CD4-positive, alpha-beta T cell (primary cell): ENCODE measurements at places on chromosomes 3 and 15.

DNA sequence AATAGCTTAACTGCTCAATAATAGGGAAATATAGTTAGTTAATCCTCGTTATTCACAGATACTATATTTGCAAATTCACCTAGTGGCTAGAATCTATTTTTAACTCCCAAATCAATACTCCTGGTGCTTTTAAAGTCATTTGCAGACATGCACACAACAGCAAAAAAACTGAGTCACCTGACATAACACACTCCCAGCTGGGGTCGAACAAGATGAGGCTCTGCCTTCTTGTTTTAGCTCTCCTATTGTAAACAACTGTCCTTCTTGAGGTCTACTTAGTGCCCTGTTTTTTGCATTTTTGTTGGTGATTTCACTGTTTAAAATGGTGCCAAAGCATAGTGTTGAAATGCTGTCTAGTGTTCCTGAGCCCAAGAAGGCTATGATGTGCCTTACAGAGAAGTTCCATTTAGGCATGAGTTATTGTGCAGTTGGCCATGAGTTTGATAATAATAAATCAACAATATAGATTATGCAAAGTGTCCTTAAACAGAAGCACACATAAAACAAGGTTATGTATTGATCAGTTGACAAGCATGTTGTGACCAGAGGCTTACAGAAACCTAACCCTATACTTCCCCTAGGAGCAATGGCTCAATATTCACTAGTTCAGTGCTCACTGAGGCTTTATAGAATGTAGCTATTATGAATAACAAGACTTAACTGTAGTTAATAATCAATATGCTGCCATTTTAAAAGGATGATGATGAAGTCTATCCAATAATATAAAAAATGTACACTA, 18.6 kb downstream of the MAP3K13 start:
- DNase-seq = no peak

GRCh38 chr3:67382536-67382935, 271.9 kb downstream of the SUCLG2 start:
- DNase-seq = no peak

DNA sequence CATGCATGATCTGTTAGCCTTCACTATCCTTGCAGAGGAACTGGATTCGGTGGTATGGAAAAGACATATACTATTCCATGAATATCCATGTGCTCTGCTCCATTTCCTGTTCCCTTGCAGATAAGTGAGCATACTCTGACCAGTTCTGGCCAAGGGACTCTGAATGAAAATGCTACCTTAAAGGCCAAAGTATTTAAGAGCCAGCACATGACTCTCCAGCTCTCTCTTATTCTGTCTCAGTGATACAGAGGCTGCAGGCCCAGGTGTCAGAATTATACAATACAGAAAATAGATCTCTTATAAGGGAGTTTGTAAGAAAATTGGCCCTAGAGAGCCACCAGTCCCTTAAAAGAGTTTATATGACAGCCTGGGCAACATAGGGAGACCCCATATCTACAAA, 779.7 kb upstream of the CFAP20DC start:
- no peak for DNase-seq

DNA sequence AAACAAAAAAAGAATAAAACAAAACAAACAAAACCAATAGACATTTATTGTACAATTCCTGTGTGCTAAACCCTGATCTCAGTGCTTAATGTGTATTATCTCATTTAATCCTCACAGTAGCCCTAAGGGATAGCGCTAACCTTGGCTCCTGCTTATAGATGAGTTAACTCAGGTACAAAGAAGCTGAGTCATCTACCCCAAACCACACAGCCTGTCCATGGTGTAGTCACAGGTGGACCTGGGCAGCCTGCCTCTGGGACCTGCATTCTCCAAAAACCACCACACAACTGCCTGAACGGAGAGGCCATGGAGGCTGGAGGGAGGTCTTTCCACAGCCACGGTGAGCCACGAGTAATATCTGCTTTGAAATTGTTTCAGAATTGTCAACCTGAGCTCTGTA, 5.5 kb upstream of the CLN6 start:
- DNase-seq = no peak

DNA sequence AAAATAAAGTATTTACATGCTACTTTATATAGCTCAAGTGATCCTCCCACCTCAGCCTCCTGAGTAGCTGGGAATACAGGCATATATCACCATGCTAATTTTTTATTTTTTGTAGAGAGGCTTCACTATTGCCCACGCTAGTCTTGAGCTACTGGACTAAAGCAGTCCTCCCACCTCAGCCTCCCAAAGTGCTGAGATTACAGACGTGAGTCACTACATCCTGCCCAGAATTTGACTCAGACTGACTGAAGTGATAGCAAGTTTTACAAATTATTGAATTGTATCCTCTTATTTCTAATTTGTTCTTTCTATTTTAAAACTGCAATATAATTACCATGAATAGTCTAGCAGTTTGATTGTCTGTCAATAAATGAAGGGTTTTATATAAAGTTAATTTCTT, 210.3 kb upstream of the CGNL1 start:
- DNase-seq = no peak

- DNase-seq = no peak
These were observed at the start of gene FBN1 for GRCh38 chr15:48645558-48646330. Gene FBN1 (minus strand): TSS chr15:48645709. CDS start chr15:48644769, 940 bp downstream.

GRCh38 chr3:195573611-195574496, 9.9 kb downstream of the APOD start:
- DNase-seq = no peak

- DNase-seq = no peak
These were observed 82.9 kb upstream of the BOC start for GRCh38 chr3:113128386-113129015.

GRCh38 chr3:160114355-160114995, 110.7 kb upstream of the C3orf80 start:
- no peak for DNase-seq

- no peak for DNase-seq
These were observed 36.2 kb downstream of the HOMER2 start for GRCh38 chr15:82916161-82916952.

DNA sequence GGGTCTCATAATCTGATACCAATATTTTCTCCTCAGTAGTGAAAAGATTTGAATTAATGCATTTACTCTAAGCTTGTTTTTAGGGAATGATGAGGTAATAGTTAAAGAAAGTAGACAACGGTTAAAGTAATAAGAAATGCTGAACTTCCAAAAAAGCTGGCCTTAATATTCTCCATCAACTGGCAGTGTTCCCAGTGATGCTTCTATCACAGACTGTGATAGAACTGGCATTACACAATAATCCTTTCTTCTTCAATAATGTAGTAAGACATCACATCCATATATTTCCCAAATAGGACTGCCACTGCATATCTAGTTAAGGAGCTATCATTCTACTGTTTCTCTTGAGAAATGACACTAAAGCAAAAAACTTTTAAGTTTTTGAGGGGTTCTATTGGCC, 188.7 kb downstream of the IL5RA start:
- DNase-seq = no peak

GRCh38 chr3:138394156-138394555, 40.3 kb upstream of the ESYT3 start:
- DNase-seq = no peak

GRCh38 chr15:92586383-92586942, 69.1 kb downstream of the FAM174B start:
- DNase-seq = no peak

DNA sequence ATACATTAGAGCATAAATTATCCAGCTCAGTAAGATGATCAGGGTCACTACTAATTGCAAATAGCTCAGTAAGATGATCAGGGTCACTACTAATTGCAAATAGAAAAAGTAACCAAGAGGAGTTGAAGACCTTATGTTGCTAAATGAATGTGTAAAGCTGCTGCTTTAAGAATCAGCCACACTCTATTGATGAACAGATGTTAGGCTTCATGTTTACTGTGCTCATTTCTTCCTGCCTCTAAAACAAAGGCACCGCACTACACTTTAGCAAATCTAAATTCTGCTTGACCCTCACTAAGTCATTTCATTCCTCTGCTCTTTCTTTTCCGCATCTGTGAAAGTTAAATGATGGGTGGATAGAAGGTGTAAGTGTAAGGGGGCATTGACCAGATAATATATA, 92.6 kb upstream of the PLSCR4 start:
- DNase-seq = no peak

DNA sequence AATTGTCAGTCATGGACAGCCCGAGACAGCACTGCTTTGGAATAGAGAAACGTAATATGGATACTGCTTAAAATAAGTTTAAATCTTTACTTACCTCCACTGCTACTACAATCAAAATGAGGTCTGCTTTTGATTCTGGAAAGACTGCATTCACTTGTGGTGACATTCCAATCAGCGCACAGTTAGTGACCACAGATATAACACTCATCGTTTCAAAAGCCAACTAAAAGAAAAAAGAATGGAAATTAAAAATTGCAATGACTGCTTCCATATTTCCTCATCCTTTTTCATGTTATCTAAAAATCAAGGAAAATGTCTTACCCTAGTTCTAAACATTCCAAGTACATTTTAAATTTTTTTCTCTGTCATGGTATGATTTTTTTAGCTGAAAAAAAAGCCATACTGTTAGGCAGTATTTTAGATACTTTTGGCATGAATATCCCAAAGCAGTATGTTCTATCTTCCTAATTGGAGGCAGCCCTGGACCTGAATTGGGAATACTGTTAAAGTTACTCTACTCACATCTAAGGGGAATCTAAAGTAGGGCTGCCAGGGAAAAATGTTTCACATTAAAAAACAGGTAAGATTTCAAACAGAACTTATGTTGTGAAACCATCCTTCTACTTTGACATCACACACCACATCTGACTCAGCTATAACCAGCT, 72.1 kb downstream of the ANO10 start:
- DNase-seq = no peak

GRCh38 chr3:46899151-46900006, 21.9 kb downstream of the PTH1R start:
- no peak for DNase-seq

GRCh38 chr3:152258448-152259393, 10.0 kb upstream of the MBNL1 start:
- peak; percentile 69 for DNase-seq

DNA sequence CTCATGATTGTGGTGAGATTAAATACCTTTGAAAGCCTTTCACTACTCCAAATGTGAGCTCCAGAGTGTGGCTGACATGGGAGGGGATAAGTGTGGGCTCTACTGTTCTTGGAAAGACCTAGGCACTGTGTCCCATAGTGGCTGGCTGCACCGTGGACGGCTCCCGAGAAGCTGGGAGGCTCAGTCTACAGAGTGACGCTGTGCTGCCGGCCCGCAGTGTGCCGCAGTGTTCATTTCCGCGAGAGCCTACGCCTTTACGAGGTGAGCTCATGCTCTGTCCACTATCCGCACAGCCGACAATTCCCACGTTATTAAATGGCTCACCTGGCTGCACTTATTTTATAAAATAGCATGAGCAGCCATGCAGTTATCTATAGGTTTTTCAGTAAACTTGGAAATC, 66.9 kb downstream of the MTHFS start:
- no peak for DNase-seq

DNA sequence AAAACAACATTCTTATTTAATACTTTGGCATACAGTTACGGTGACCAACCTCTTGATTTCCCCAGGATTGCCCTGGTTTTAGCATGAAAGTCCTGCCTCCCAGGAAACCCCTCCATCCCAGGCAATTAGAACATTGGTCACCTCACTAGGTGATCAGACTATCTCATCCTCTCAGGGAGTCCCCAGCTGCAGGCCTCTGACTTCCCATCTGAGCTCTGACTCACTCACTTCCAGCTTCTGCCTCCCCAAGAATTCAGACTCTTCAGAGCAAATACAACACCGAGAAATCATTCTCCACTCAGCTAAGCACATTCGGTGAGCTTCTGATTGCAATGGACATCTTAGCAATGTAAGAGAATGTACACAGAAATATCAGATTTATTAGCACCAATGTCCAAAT, 92.4 kb upstream of the HES1 start:
- DNase-seq = no peak

GRCh38 chr3:126682009-126682408, 22.0 kb upstream of the CHCHD6 start:
- DNase-seq = no peak

GRCh38 chr15:81851325-81851724, 194.5 kb downstream of the MEX3B start:
- DNase-seq = no peak

DNA sequence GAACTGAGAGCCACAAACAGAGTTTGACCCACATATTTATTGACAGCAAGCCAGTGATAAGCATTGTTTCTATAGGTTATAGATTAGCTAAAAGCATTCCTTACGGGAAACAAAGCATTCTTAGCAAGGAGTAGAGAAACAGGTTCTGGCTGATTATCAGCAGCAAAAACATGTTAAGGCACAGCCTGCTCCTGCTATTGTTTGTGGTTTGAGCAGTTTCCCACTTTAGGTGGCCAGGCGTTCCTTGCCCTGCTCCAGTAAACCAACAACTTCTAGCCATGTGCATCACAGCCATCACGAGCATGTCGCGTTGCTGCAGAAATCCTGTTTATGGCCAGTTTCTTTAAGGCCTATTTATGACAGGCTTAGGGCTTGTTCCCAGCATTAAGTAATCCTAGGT, 44.7 kb upstream of the C2CD4B start:
- no peak for DNase-seq

DNA sequence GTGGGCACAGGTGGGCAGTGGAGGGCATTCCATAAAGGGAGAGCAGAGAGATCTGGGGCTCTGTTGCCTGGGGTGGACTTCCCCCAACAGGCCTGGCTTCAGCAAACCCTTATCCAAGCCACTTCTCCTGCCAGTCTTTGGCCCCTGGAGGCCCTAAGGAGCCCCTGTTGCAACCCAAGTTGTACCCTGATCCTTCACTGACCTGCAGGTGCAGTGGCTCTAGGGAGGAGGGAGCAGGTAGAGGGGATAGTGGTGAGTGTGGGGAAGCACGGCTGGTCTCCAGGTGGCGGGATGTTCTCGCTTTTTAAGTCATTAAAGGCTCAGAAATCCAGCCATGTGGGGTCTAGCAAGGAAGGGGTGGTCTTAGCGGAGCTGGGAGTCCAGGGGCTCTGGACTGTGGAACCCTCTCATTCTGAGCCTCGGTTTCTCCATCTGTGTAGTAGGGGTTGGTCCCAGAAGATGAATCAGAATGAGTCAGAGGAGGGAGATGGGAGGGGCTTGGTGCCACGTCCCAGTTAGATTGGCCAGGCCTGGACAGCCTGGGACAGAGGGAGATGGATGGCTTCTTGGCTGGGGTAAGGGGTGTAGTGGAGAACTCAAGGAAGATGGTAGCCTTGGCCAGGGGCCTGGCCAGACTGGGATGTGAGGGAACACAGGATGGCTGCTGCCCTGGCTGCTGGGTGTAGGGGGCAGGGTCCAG, 2.6 kb downstream of the ZBTB47 start:
- no peak for DNase-seq
